ENCODE measurements at places on chromosomes 5 and 9. TPM values are rescaled to one million over a fixed set of nuclear protein-coding genes. Genes with fewer than 3 reads are reported as not detected.

The INSL4 gene
- not detected for total RNA-seq

The SPATA31E1 gene
- not detected for total RNA-seq

The PCDHGC5 gene
- total RNA-seq = 4.7 TPM

The FAM200C gene
- total RNA-seq = 21.1 TPM

The CDK9 gene
- 40.1 TPM for total RNA-seq

The CYLC2 gene
- total RNA-seq = not detected

The RANBP3L gene
- total RNA-seq = 9.6 TPM

Data from temporal lobe (tissue), 4 donors.